Epithelial cell of proximal tubule (primary cell): ENCODE measurements at places on chromosomes 13 and 19. TPM values are rescaled to one million over a fixed set of nuclear protein-coding genes. Genes with fewer than 3 reads are reported as not detected.

- no peak for DNase-seq
These were observed 65.7 kb downstream of the KLF12 start for GRCh38 chr13:74068471-74068870.

RXFP2 gene
- total RNA-seq = not detected in 2 replicates

DNA sequence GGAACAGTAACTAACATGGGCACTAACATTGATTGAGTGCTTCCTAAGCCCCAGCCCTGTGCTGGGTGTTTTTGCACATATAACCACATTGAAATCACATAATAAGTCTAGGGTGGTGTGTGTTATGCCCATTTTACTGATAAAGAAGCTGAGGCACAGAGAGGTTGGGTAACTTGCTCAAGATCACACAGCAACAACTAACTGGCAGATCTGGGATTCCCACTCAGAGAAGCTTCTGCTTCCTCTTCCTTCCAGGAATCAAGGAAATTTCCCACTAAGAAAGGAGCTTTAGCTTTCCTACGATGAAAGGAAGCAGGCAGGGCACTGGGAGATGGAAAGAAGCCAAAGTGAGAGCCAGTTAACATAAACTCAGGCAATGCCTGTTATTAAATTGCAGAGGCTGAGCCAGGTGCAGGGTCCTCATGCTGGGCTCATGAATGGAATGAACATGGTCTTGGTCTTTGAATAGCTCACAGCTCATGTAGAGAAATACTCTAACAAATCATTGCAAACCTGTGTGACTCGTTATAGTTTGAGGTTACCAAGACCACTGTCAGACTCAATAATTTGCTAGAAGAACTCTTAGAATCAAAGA lies 10.1 kb downstream of the SSC5D start:
- no peak for DNase-seq

GRCh38 chr13:25800523-25800922 lies 251.3 kb downstream of the SHISA2 start:
- no peak for DNase-seq

GRCh38 chr13:75945841-75946482 lies 309.8 kb downstream of the LMO7 start:
- no peak for DNase-seq

FGF14 gene
- total RNA-seq = 0.06 TPM in 1 of 2 replicates, not detected in the other

DNA sequence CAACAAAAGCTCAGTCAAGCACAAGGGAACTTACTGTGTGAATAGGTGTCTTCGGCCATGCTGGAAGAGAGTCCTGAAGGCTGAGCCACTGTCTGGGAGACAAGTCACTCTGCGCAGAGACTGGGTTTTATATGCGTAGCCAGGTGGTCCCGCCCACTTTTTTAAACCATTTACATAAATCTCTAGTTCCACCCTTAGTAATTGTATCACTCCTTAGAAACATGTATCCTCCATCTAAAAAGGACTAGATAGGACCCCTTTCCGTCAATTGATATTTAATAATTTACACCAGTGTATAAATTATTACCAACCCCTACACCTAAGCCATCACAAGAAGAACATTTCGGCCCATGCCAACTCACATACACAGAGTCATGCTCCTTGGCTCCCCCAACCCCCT lies at the start of gene DUXA:
DUXA (minus strand) TSS at position 101 of the 400 bp plus-strand sequence; CDS start at position 59, 42 bp downstream.
- DNase-seq = no peak

LPAR6 gene
- total RNA-seq = 2.1 and 2.4 TPM in 2 replicates

DNA sequence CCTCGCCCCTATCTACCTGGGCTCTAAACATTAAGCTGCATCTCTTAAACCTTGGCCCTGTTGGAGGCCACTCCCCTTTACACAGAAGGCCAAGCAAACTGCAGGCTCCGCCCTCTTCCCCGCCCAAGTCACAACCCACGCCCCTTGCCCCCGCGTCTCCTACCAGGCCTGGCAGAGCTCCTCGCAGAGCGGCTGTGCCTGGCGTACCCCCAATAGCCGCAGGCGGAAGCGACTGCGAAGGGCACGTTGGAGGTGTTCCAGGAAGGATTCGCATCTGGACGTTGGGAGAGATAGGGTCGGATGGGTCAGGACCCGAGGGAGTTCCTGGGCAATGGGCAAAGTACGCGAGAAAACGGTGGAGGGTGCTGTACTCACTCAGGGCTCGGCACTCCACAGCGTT lies 5.9 kb downstream of the RTBDN start:
- DNase-seq = no peak

ZNF264 gene
- 9.6 and 9.8 TPM in 2 replicates for total RNA-seq
